ENCODE measurements at places on chromosomes 12 and 14.
A peak's percentile ranks its signal among the peaks of the same experiment; 100 is the strongest.

GRCh38 chr12:65695113-65695865 lies 129.0 kb upstream of the HMGA2 start:
- peak; percentile 97 for DNase-seq

GRCh38 chr14:73943083-73943482 lies 6.8 kb downstream of the FAM161B start:
- peak; percentile 31 for DNase-seq

DNA sequence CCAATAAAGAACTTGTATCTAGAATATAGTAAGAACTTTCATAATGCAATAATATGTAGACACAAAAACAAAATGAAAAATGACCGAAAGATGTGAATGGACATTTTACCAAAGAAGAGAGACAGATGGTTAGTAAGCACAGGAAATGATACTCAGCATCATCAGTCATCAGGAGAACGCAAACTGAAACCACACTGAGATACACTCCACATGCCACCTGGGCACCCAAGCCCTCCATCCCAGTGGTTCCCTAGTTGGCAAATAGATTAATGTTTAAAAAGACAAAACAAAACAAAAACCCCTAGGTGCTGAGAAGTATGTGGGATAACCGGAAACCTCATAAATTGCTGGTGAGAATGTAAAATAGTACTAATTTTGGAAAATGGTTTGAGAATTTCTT lies 26.8 kb upstream of the VPS33A start:
- DNase-seq, result no peak

DNA sequence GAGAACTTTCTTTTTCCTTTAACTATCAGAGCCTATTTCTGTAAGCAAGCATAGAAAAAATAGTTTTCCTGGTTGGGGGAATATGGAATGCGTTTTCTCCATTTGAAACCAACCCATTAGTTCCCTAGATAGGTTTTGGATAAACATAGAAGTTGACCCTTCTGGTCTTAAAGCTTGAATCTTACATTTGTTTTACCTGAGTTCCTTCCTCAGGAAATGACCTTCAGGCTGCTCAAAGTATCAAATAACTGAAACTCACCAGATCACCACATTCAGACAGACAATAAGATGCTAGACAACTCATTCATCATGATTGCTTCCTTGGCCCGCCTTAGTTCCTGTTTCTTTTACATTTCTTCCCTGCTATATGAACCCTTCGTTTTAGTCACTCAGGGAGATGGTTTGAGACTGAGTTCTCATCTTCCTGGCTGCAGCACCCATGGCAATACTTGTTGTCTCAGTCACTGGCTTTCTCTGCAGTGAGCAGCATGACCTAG lies 52.2 kb downstream of the LRP6 start:
- DNase-seq, result peak; percentile 24

GRCh38 chr14:101253948-101254347 lies 307.3 kb upstream of the DIO3 start:
- no peak for DNase-seq

DNA sequence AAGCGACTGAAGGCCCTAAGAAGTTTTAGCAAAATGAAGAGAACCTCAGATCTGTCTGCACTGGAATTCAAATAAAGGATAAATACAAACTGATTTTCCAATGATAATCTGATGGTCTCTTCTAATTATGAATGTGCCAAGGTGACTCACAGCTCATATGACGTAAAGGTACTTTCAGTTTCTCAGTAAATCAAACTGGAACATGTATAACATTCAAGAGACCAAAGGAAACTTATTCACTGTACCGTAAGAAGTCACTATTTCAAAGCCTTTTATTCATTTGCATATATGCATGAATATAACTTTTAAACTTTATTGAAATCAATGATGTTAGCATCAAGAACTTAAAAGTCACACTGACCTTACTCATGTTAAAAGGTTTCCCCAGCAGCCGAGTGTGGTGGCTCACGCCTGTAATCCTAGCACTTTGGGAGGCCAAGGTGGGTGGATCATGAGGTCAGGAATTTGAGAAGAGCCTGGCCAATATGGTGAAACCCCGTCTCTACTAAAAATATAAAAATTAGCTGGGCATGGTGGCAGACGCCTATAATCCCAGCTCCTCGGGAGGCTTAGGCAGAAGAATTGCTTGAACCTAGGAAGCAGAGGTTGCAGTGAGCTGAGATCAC lies 52.2 kb downstream of the ATXN2 start:
- DNase-seq, result no peak

Data from kidney glomerular epithelial cell (primary cell).